ENCODE measurements at places on chromosomes 6 and 20.
A peak's percentile ranks its signal among the peaks of the same experiment; 100 is the strongest.

GRCh38 chr6:151100326-151100725, 139.4 kb upstream of the AKAP12 start:
- DNase-seq, result no peak

GRCh38 chr6:108921547-108922361, 73.5 kb downstream of the ARMC2 start:
- no peak for DNase-seq

DNA sequence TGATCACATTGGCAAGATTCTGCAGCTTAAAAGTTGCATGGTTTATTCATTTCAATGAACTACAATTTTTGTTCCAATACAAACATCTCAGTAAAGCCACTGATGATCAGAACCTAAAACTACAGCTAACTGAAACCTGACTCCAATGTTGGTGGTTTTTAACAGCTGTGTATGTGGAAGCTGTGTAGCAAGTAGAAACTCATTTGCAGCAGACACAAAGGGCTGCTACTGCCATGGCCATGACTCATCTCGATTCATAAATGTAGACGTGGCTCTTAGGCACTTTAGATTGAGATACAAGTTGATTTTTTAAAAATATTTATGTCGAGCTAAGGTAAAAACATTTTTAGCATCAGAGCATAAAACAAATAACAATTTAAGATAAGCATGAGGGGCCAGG, 19.5 kb upstream of the MAP3K4 start:
- no peak for DNase-seq

DNA sequence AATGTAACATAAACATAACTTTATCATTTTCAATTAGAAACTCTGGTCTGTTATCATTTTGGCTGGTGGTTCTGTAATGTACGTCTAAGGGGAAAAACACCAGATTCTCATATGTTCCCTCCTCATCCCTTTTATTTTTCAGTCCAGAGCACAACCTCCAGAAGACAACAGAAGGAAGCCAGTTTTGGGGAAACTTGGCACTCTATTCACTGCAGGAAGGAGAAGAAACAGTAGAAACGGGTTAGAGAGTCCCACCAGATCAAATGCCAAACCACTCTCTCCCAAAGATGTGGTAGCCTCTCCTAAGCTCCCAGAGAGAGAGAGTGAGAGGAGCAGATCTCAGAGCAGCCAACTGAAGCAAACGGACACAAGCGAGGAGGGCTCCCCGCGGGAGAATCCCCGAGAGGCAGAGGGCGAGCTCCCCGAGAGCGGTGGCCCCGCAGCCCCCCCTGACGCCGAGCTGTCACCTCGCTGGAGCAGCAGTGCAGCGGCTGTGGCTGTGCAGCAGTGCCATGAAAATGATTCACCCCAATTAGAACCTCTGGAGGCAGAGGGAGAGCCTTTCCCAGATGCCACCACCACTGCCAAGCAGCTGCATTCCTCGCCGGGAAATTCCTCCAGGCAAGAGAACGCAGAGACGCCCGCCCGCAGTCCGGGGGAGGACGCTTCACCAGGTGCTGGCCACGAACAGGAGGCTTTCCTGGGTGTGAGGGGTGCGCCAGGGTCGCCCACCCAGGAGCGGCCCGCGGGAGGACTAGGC, 117.8 kb downstream of the RTN4IP1 start:
- peak; percentile 25 for DNase-seq

- no peak for DNase-seq
These were observed 25.5 kb upstream of the L3MBTL3 start for GRCh38 chr6:129992881-129993280.

Data from T-helper 1 cell (primary cell).